ENCODE measurements at places on chromosomes 3 and 15. TPM values are rescaled to one million over a fixed set of nuclear protein-coding genes. Genes with fewer than 3 reads are reported as not detected.

The OXSM gene
- 14.0 TPM for total RNA-seq

The CHL1 gene
- total RNA-seq, result not detected

The ISLR2 gene
- total RNA-seq, result 0.60 TPM

The NOX5 gene
- total RNA-seq, result 0.30 TPM

The CGNL1 gene
- total RNA-seq, result 1.2 TPM

The RSRC1 gene
- 33.8 TPM for total RNA-seq

The SEC61A1 gene
- total RNA-seq, result 483 TPM

The ZNF106 gene
- total RNA-seq, result 97.4 TPM

The ITGA11 gene
- 52.5 TPM for total RNA-seq

The GOLGA8T gene
- total RNA-seq, result not detected

The TRH gene
- not detected for total RNA-seq

The COL6A5 gene
- under 0.01 TPM for total RNA-seq

The CHRFAM7A gene
- under 0.01 TPM for total RNA-seq

The SUCLG2 gene
- total RNA-seq, result 61.8 TPM

The KNG1 gene
- not detected for total RNA-seq

The FGD5 gene
- total RNA-seq, result 0.59 TPM

The GHRL gene
- not detected for total RNA-seq

The RBPMS2 gene
- total RNA-seq, result not detected

The SORD gene
- 28.3 TPM for total RNA-seq

The SCG3 gene
- not detected for total RNA-seq

The SENP8 gene
- 1.8 TPM for total RNA-seq

The SLC38A3 gene
- total RNA-seq, result not detected

The CNOT10 gene
- total RNA-seq, result 29.2 TPM

The CMTM8 gene
- not detected for total RNA-seq

The SLMAP gene
- 64.9 TPM for total RNA-seq

The FRMD5 gene
- total RNA-seq, result 16.5 TPM

The CD200 gene
- 66.5 TPM for total RNA-seq

The CDCP1 gene
- 76.4 TPM for total RNA-seq

The HCLS1 gene
- 6.5 TPM for total RNA-seq

The ARPP21 gene
- total RNA-seq, result not detected

The PRR23C gene
- total RNA-seq, result not detected

The IL16 gene
- under 0.01 TPM for total RNA-seq

The SCAP gene
- total RNA-seq, result 57.0 TPM

The ANO10 gene
- 45.7 TPM for total RNA-seq

The PLSCR5 gene
- not detected for total RNA-seq

The A4GNT gene
- total RNA-seq, result not detected

The STRA6 gene
- total RNA-seq, result 47.2 TPM

The GPX1 gene
- 152 TPM for total RNA-seq

The RPL32 gene
- total RNA-seq, result 648 TPM

The KCNMB2 gene
- not detected for total RNA-seq

The GPR62 gene
- total RNA-seq, result 0.05 TPM

The IFT57 gene
- 54.3 TPM for total RNA-seq

The MORC1 gene
- total RNA-seq, result not detected

The RSL24D1 gene
- 74.8 TPM for total RNA-seq

The GRAMD2A gene
- total RNA-seq, result 0.30 TPM

The ERC2 gene
- total RNA-seq, result 0.42 TPM

The FBLN2 gene
- total RNA-seq, result 254 TPM

The FEZF2 gene
- total RNA-seq, result not detected

The PATL2 gene
- 0.30 TPM for total RNA-seq

The ACKR4 gene
- total RNA-seq, result under 0.01 TPM

The FBXO22 gene
- total RNA-seq, result 87.8 TPM

The CAPN3 gene
- 4.2 TPM for total RNA-seq

The SOX14 gene
- not detected for total RNA-seq

All from smooth muscle cell of the umbilical artery (primary cell).